ENCODE measurements at places on chromosomes 3 and 15.

GRCh38 chr3:78287085-78287484 is 1247.2 kb downstream of the ROBO2 start:
- DNase-seq = no peak

GRCh38 chr3:183350164-183350563 is 78.3 kb downstream of the MCF2L2 start:
- DNase-seq = no peak

DNA sequence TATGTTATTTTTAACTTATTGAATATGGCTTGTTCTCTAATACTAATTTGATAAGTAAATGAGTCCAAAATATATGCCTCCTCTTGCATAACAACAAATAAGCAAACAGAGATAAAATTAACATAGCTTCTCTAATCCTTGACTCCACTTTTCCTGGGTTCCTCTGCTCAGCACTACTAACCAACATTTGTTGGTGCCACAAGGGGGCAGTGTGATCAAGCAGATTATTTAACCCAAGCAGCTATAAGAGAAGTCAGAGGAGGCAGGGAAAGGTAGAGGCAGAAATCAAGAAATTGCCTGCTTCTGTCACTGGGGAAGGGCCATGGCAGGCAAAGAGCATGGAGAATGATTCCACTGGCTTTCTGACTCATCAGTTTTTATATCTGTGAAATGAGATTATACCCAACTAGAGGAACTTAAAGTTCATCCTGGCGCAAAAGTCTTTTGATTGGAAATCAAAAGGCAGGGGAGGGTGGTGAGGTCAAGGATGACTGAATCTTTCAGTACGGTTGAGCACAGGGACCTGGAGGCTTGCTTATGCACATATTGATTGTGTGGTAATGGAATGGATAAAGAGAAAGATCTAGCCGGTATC is 152.2 kb downstream of the IGSF11 start:
- peak; percentile 12 for DNase-seq

DNA sequence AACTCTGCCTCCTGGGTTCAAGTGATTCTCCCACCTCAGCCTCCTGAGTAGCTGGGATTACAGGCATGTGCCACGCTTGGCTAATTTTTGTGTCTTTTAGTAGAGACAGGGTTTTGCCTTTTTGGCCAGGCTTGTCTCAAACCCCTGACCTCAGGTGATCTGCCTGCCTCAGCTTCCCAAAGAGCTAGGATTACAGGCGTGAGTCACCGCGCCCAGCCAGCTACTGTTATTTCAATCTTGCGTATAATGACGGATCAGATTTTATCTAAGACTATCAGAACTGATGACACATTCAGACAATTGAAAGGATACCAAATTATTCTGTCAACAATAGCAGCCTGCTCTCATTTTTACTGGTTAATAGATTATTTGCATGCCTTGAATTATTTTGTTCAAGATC is 612.2 kb downstream of the ZIC1 start:
- DNase-seq = no peak

DNA sequence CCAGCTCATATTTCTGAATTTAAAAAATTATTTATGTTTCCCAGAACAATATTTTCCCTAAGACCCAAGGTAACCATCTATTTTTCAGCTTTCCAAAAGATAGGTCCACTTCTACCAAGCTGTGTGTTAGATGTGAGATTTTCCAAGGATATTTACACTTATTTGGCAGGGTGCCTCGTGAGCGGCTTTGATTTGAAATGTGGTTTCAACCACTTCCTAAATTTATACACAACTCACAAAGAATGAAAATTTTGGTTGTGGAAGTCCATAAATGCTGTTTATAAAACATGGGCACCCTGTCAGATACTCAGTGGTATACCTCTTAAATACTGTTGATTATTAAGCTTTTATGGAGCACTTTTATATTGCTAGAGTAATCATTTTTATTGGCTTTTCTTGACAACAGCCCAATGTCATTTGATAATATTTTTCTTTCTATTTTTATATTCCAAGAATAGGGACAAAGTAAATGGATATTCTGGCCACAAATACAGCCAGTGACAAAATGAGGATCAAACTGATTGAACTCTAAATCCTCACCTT is 57.6 kb downstream of the GAP43 start:
- DNase-seq = no peak

Data from stimulated activated CD8-positive, alpha-beta memory T cell treated with anti-CD3 and anti-CD28 coated beads, Interleukin-4, amount 100 ng/mL, for 4 hours (primary cell).